Urinary bladder (tissue), 4 donors: ENCODE measurements at places on chromosomes 7 and 10. TPM values are rescaled to one million over a fixed set of nuclear protein-coding genes. Genes with fewer than 3 reads are reported as not detected.

The TAS2R41 gene
- not detected for total RNA-seq

GRCh38 chr7:155216475-155217272, 81.0 kb upstream of the INSIG1 start:
- no peak for DNase-seq

DNA sequence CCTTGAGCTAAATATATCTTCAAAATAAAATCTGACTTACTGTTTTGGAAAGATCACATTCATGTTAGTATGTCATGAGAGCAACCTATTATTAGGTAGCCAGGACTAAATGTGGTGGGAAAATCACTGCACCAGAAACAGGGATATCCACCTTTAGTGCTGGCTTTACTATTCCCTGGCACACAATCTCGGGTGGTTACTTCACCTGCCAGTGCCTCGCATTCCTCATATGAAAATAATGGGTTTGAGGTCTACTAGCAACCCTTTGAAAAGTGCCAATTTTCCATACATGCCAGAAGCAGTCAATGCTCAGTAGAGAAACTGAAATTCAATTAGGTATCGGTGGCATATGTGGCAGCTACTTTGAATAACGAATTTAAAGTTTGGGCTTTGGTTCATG, 36.8 kb downstream of the PTN start:
- DNase-seq, result no peak

GRCh38 chr7:45524445-45524844, 49.7 kb upstream of the ADCY1 start:
- DNase-seq, result no peak

The ADRB1 gene
- total RNA-seq, result 1.7 TPM

DNA sequence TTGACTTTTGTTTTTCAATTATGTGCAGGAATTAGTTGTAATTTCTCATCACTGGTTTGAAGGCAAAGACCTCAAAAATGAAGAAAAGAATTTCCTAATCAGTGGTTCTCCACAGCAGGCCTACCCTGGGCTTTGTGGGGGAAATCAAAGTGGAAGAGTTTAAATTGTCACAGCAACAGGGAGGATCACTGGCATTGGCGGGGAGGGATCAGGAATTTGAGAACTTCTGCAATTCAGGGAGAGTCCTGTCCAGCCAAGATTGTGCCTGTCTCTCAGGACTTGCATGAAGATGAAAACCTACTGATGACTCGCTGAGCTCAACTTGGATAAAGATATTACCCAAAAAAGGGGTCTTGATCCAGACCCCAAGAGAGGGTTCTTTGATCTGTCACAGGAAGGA, 70.1 kb downstream of the HACD1 start:
- DNase-seq, result no peak

- no peak for DNase-seq
Measured at GRCh38 chr10:34719746-34720145, 95.3 kb downstream of the PARD3 start.

The LGI1 gene
- 11.2 TPM for total RNA-seq

- DNase-seq, result no peak
Measured at GRCh38 chr7:157825325-157825724, 488.5 kb downstream of the DNAJB6 start.

GRCh38 chr7:37974711-37975110, 54.3 kb downstream of the EPDR1 start:
- DNase-seq, result no peak

The CYP3A7 gene
- total RNA-seq, result 0.21 TPM

DNA sequence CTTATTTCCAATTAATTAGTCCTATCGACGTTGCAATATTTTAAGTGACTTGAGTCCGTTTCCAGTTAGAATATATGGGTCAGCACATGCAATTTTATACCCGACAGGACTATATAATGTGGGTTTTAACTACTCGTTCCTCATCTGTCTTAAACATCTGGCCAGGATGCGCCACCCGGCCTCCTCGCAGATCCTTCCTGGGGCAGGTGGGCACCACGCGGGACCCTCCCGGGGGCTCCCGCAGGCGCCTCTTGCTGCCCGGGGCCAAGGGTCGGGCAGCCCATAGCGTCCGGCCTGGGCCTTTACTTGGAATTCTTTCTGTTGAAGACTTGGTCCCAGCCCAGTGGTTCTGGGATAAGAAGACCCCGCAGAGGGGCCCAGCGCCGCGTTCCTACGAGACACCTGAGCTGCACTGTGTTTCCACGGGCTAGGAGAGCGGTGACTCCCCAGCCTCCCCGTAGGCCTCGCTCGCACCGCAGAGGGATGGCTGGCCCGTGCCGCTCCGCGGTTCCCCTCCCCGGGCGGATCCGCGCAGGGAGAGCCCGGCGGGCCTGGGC, 10.1 kb upstream of the MNX1 start:
- DNase-seq, result no peak

GRCh38 chr10:48659790-48660189, 24.9 kb upstream of the WDFY4 start:
- DNase-seq, result no peak

The BMPER gene
- total RNA-seq, result 18.9 TPM

DNA sequence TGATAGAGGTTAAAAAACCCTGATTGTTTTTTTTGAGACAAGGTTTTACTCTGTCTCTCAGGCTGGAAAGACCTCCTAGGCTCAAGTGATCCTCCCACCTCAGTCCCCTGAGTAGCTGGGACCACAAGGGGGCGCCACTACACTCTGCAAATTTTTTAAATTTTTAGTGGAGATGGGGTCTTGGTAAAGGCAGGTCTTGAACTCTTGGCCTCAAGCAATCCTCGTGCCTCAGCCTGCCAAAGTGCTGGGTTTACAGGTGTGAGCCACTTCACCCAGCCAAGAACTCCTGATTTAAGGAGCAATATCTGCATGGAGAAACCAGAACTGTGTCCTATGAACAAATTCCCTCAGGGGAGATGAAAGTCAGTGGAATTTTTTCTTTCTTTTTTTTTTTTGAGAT, 7.3 kb upstream of the KLHDC10 start:
- DNase-seq, result no peak

- DNase-seq, result no peak
Measured at GRCh38 chr10:110042891-110043290, 35.1 kb downstream of the ADD3 start.

The DYNC1I1 gene
- total RNA-seq, result 2.2 TPM

GRCh38 chr7:142711196-142711595, 38.1 kb upstream of the PRSS1 start:
- DNase-seq, result no peak

DNA sequence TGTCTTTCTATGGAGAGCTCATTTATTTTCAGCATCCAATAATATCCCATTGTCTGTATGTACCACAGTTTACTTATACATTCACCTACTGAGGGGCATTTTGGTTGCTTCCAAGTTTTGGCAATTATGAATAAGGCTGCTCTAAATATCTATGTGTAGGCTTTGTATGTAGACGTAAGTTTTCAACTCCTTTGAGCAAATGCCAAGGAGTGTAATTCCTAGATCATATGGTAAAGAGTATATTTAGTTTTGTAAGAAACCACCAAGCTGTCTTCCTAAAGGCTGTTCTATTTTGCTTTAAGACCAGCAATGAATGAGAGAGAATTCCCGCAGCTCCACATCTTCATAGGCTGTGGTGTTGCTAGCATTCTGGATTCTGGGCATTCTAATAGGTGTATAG, 259.8 kb downstream of the DIP2C start:
- no peak for DNase-seq

DNA sequence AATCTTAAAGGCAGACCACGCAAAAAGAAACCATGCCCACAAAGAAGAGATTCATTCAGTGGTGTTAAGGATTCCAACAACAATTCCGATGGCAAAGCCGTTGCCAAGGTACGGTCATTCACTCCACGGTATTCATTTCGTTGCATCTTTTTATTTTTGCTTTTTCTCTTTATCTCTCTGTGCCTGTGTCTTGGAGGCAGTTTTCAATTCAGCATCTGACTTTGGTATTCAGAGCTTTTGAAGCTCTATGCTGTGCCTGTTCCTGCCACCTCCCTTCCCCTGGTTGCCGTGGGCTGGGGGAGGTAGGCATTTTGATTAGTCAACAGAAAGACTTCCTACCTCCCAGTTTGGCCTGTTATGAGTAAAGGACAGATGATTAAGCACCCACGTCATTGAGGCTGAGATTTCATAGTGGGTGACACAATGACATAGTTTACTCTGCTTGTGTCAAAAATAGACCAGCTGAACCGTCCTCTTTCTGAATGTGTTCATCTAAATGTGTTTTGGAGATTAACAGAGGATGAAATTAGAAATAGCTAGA, 149.5 kb downstream of the ARID5B start:
- DNase-seq, result no peak

The CFAP69 gene
- 19.1 TPM for total RNA-seq

DNA sequence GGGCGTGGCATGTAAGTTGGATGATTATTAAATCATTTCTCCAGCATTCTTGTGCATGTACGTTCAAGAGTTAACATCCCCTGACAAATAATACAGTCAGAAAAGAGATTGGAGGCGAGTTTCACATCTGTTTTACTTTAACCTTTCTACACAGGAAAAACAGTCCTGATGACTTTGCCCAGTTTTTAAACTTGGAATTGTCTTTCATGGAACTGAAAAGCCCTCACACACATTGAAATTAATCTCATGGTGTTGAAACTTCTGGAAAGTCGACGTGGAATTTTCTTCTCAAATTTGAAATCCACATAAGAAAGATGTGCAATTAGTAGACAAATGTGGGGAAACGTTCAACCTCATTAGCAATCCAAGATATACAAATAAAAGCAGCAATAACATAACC, 31.2 kb upstream of the ZNF438 start:
- DNase-seq, result peak; percentile 39

- DNase-seq, result peak; percentile 62
Measured at GRCh38 chr7:151341357-151342101, at the start of gene NUB1. Gene NUB1, plus strand, starts transcription at chr7:151341812. Its CDS starts 3,538 bp downstream, at chr7:151345350.

- DNase-seq, result no peak
Measured at GRCh38 chr10:90745565-90745964, 112.3 kb downstream of the HTR7 start.

- DNase-seq, result no peak
Measured at GRCh38 chr10:34670081-34670480, 145.0 kb downstream of the PARD3 start.

The MYH16 gene
- not detected for total RNA-seq

The DDX50 gene
- 63.4 TPM for total RNA-seq

The RBP3 gene
- total RNA-seq, result not detected

The BCCIP gene
- 38.8 TPM for total RNA-seq

The FGL2 gene
- 222 TPM for total RNA-seq

The ZNF32 gene
- 37.7 TPM for total RNA-seq

DNA sequence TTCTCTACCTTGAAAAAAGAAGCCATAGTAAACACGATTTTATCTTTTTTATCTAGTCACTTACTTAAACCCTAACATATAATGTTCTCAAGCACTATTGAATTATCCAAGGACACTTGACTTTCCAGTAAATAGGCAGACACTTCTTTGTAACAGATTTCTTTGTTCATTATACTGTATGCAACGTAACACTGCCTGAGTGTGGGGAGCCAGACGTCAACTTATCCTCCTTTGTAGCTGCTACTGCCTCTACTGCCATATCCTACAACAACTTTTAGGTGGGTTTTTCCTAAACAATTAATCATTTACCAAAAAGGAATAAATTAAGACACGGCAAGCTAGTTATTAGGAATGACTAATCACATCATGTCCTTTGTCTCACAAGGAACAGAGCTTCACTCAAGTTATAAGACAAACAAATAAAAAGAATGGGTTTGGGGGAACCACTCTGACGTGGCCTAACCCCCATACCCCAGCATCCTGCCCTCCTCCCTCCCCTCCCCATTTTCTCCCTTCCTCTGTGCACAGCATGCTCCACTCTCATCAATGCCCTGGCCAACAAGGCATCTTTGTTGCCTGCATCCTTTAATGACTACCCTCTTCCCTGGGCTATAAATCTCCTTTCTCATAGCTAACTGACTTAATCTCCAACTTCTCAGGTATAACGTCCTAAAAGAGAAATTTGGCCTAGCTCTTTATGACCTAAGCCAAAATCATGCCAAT, 43.3 kb downstream of the DOCK4 start:
- DNase-seq, result no peak

- DNase-seq, result no peak
Measured at GRCh38 chr7:112501801-112502503, 21.2 kb downstream of the LSMEM1 start.

The LIPA gene
- total RNA-seq, result 63.0 TPM

DNA sequence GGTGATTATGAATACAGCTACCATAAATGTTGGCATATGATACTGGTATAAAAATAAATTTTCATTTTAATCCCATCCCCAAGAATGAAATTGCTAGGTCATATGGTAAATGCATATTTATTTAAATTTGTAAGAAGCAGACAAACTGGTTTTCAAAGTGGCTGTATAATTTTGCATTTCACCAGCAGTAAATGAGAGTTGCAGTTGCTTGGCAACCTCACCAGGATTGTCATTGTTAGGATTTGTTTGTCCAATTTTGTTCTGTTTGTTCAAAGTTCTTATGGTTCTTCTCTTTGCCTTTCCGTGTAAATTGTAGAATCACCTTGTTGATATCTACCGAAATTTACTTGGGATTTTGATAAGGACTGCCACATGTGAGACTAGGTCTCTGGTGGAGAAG, 237.4 kb downstream of the OTUD1 start:
- DNase-seq, result no peak

DNA sequence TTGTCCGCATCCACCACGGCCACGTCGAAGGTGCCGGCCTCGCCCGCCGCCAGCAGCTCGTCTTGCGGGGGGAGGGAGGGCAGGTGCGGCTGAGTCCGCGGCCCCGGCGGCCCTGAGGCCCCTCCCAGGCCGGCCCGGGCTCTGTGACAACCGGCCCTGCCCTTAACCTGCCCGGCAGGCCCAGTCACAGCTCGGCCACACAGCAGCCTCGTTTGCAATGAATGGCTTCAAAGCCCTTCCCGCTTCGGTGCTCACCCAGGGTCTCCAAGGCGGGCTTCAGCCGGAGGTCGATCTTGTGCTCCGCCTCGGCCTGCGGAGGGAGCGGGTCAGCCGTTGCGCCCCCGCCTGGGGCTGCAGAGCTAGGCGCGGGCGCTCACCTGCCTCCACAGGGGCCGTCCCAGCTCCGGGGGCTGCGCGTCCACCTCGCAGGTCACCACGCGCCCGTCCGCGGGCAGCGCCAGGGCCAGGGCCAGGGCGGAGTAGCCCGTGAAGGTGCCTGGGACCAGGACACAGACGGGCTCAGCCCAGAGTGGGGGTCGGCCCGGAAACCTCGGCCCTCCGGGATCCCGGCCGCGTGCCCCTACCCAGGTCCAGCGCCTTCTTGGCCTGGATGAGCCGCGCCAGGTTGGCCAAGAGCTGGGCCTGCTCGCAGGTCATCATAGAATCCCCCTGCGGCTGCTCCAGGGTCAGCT, 928 bp downstream of the COMTD1 start:
- no peak for DNase-seq

The CLCN1 gene
- 0.16 TPM for total RNA-seq

- DNase-seq, result no peak
Measured at GRCh38 chr10:101063050-101063525, 1.3 kb downstream of the KAZALD1 start.

- DNase-seq, result no peak
Measured at GRCh38 chr10:13834581-13835286, 248.0 kb downstream of the PRPF18 start.

DNA sequence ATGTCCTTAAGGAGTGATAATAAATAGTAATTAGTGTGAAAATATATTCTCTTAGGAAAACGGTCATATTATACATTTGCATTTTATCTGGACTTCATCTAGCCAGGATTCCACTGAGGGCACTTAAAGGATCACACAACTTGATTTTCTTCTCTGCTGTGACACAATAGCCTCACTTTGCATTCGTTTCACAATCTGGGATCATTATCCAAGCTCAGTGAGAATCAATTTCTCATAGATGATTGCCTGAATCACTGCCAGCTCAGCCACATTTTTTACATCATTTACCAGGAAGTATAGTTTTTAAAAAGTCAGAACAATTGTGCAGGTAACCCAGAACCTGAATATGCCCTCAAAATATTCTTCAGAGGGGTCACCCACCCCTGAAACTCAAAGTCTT, 68.9 kb downstream of the PTPRZ1 start:
- no peak for DNase-seq

The MARCHF5 gene
- total RNA-seq, result 29.3 TPM
